Stimulated activated CD4-positive, alpha-beta T cell treated with anti-CD3 and anti-CD28 coated beads, Interleukin-2, amount 100 ng/mL, for 24 hours (primary cell): ENCODE measurements at places on chromosomes 16 and 17.

- peak; percentile 49 for DNase-seq
Measured at GRCh38 chr16:87463722-87464690, 28.8 kb downstream of the ZCCHC14 start.

DNA sequence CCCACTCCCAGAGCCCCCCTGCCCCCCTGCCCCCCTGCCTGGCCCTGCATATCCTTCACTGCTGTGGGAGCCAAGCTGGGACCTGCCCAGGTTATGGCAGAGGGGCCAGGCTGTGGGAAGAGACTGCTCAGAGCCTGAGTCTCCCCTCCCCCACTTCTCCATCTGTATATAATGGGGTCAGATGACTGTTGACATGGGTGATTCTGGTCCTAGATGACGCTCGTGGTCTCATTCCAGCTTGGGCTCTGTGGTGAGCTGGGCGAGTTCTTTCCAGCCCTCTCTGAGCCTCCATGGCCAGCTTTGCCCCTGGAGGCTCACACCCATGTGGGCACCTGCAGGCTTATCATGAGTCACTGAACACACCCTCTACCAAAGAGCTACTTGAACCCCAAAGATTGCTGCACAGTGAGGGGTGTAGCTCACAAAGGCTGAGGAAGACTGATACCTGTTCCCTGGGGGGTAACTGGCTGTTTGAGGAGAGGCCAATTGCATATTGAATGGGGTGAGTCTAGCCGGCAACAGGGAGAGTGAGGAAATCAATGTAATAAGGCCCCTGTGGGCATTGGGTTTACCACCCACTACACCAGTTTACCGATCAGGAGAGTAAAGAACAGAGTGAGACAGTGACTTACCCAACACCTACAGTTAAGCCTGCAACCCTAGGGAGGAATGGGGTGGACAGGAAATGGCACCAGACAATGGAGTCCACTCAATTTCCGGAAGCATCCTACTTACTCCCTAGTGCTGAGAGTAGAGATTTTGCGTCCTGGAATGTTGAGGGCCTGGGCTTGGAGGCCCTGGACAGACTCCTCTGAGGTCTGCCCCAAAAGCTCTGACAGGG lies 4.2 kb upstream of the SREBF1 start:
- no peak for DNase-seq

- DNase-seq = no peak
Measured at GRCh38 chr17:67712375-67712774, 5.4 kb upstream of the NOL11 start.

DNA sequence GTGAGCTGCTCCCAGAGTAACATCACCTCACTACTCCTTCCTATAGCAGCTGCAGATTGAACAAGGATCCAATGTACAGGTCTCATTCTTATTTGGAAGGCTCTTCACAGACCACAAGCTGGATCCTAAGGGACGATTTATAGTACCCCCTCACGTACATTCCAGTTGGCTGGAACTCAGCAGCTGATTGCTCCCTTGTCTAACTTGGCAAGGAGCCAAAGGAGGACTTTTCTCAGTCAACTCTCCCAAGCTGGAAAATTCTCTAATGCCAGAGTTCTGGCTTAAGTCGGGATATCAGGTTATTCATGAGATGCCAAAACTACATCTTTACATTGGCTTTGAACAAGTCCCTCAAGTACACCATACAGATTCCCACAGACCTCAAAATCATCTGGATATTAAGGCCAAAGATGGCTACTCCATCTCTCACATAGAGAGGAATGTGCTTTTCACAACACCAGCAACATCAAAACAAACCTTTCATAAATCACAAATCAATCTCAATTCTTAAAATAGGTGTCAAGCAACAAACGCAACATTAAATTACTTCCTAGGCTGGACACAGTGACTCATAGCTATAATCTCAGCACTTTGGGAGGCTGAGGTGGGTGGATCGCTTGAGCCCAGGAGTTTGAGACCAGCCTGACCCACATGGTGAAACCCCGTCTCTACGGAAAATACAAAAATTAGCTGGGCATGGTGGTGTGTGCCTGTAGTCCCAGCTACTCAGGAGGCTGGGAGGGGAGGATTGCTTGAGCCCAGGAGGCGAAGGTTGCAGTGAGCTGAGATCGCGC lies 39.3 kb downstream of the SMG6 start:
- DNase-seq = no peak

DNA sequence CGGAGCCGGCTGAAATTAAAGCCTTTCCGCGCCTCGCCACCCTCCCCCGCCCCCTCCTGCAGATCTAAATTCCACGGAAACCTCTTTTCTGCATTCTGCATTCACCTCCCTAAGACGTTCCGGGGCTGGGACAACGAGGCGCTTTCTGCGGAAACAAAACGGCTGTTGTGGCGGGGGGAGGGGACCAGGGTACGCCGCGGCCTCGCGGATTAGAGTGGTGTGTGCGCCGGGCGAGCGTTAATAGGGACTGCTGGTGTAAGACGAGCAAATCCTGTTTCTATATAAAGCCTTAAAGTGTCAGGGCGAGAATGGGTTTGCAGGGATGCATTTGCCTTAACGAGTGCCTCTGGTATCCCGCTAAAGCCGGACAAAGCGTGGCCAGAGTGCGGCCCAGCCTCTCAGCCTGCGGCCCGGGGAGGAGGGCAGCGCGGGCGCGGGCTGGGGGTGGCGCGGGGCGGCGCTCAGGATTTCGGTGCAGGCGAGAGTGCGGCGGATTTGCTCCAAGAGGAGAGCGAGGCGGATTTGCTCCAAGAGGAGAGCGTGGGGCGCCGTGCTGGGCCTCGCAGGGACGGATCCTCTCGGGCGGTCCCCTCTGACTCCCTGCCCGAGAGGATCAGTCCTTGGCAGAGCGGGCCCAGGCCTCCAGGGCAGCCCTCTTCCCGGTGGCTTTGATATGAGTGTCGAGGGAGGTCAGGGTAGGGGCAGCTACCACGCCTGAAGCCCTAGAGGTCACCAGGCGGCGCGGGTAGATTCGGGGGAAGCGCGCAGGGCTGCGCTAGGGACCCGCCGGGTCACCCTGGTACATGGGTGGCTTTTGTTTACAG lies 5.1 kb downstream of the BAHCC1 start:
- DNase-seq = no peak

GRCh38 chr17:27755706-27756466 lies 44.4 kb downstream of the NOS2 start:
- DNase-seq = no peak

DNA sequence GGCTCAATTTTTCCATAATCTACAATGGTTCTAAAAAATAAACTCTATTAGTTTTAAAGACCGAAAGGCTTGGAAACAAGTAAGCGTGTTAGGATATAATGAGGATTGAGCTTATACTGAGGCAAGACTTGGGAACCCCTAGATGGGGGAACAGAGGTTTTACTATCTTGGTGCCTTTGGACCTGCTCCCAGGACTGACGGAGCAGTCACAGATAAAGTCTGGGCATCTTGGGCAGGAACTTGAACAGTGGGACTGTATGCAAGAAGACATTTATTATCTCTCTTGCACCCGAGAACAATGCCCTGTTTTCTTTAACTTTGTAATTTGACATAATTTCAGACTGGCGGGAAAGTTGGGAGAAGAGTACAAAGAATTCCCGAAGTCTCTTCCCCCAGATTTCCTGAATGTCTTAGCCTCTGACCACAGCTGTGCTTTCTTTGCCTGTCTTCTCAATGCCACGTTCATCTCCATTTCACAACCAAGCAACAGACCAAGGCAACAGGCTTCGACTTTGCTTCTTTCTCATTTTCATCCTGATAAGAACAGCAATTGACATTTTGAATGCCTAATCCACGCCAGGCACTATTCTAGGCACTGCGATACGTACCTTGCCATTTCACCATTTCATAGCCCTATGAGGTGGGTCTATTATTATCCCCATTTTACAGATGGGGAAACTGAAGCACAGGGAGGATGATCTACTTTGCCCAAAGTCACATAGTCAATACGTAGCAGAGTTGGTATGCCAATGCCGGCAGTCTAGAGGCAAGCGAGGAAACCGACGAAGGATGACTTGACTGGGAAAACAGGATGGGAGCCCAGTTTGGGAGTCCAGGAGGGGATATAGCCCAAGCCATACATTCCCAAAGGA lies 3.0 kb upstream of the IL4R start:
- DNase-seq = no peak

DNA sequence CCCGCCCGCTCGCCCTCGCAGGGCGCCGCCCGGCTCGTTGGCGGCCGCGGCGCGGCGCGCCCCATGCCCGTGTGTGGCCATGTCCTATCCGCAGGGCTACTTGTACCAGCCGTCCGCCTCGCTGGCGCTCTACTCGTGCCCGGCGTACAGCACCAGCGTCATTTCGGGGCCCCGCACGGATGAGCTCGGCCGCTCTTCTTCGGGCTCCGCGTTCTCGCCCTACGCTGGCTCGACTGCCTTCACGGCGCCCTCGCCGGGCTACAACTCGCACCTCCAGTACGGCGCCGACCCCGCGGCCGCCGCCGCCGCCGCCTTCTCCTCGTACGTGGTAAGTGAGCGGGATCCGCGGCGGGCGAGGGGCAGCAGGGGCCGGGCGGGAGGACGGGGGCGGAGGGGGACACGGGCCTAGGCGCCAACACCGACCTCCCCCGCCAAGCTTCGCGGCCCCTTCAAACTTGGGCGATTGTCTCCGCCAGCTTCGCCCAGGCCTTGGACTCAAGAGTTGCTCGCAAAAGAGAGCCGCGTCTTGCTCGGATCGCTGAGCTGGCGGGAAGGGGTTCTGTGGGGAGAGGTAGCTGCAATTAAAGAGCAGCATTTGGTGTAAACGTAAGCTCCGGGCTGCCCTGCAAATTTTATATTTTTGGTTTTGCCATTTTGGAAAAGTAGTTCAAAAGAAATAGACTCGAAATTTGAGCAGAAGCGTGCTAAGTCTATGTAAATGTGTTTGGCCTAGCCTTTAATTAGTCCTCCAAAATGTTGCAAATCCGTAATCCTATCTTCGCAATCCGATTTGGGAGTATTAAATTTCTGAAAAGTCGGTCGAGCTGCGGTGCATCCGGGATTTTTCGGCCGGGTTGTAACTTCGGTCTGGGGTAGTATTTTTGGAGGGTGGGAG lies 702 bp downstream of the IRX5 start:
- no peak for DNase-seq

DNA sequence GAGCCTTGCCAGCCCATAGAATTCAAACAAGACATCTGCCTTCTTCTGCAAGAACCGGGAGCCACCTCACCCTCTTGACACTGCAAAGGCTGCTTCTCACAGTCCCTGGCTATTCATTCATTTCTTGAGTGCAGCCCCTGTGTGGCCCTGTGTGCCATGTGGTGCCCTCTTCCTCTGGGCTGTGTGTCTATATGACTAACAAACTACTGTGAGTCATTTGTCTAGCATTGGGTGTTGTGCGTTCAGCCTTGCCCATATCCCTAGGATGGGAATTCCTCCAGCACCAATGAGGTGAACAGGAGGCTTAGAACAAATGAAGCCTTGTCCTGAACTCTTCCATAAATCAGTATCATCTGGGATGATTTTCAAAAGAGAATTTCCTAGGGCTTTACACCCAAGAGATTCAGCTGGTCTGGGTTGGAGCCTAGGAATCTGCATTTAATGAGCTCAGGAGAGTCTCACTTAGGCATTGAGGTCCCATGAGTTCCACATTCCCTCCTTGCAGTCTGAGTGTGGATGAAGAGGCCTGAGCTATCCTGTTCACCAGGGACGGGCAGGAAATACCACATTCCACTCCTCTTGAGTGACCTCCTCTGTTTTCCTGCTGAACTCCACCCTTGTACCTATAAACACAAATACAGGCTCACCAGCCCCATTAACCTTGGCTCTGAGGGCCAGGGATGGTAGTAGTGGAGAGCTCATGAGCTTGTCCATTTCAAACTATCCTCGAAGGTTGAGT lies 308.7 kb upstream of the N4BP1 start:
- no peak for DNase-seq

GRCh38 chr16:75081179-75081859 lies 35.3 kb downstream of the LDHD start:
- no peak for DNase-seq

DNA sequence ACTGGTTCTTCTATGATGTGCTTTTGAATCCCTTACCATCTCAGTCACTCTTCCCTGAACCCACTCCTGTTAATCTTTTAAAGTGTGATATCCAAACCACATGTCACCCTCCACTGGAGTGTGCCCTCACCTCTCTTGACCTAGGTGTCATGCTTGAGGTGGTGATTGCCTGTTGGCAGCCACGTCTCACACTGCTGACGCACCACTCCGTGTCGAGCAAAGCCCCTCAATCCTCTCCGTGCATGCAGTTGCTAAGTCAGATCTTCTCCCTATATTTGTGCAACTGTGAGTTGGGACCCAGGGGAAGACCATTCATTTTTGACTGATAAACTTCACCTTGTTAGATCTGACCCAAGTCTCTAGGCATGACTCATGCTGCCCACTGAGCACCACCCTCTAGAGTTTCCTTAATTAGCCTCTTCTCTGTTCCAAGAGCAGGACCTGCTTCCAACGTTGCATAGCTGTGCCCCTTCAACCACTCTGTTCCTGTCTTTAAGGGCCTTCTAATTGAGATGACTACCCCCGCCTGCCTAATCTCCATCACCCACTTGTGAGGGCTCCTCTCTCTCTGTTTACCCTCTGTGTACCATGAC lies 2.7 kb downstream of the MYH13 start:
- no peak for DNase-seq

DNA sequence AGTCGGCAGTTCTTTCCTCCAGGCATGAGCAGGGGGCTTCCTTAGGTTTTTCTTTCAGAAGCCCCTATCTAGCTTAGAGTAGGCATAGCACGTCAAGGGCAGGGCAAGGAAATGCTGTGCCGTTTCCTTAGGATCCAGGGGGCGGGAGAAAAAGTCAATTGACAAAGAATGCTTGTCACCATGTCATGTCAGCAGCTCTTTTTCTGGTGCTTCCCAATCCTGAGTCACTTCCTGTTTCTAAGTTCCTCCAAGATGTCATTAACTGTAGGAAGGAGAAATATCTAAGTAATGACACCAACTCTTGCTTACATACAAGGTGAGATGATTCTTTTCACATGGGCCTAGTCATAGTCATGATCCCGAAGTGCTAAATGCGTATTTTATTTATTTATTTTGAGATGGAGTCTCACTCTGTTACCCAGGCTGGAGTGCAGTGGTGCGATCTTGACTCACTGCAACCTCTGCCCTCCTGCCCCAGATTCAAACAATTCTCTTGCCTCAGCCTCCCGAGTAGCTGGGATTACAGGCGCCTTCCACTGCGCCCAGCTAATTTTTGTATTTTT lies 35.2 kb downstream of the GJC1 start:
- no peak for DNase-seq

GRCh38 chr16:85724936-85725335 lies 26.0 kb downstream of the C16orf74 start:
- DNase-seq = no peak
